ENCODE measurements at places on chromosomes 4 and X.

GRCh38 chr4:7842384-7843279 is 97.0 kb downstream of the AFAP1 start:
- DNase-seq: peak; percentile 89

DNA sequence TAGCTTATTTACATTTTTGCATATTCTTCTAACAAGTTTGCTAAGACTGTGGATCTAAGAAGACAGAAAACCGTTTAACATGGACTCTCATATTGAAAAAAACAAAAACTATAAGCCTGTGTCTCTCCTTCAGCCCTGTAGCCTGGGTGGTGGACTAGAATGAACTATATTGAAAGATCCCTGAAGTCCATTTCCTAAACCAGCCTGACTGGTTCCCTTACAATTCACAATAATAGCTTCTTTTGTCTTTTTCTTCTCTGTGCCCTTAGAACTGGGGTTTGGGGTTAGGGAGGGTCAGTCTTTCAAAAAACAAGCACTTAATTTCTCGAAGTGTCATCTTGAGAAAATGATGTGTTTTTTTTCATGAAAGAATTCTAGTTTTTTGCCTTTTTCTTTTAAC is 59.0 kb downstream of the GSTCD start:
- no peak for DNase-seq

DNA sequence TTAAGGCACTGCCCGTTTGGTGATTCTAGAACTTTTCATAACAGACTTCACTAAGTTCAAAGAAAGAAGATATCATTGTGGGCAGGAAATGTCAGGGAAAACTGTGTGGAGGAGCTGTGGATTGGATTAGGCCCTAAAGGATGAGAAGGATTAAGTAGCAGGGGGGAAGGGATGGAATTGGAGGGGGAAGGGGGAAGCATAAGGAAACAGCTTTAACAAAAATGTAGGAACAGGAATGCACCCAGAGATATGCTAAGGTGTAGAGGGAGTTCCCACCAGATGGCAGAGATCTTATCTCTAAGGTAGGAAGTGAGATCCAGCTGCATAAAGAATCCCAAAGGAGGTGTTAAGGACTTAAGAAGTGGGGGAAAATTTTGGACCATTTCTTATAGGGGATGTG is 114.5 kb downstream of the LARP7 start:
- DNase-seq: no peak

GRCh38 chr4:167541286-167541685 is 307.0 kb upstream of the SPOCK3 start:
- no peak for DNase-seq

GRCh38 chrX:150202641-150203247 is 160.4 kb upstream of the MAMLD1 start:
- DNase-seq: no peak

DNA sequence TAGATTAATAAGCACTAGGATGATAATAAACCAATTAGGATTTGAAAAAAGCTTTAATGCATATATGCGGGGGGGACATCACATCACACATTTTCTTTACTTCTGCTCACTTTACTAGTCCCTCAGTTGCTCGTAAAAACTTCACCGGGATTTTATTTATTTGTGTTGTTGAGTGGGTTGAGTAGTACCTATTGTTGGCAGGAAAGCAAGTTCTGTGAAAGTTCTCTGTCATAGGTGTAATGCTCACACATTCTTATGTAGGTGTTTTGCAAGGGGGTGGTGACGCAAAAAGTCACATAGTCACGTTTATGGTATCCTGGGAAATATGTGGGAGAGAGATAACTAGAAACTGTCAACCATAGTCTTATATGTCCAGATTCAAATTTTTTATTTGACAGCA is 65.3 kb downstream of the PDLIM5 start:
- no peak for DNase-seq

- DNase-seq: no peak
These were observed 239.0 kb upstream of the MAB21L2 start for GRCh38 chr4:150342945-150343344.

- DNase-seq: no peak
These were observed 31.5 kb upstream of the STOX2 start for GRCh38 chr4:183873409-183874185.

DNA sequence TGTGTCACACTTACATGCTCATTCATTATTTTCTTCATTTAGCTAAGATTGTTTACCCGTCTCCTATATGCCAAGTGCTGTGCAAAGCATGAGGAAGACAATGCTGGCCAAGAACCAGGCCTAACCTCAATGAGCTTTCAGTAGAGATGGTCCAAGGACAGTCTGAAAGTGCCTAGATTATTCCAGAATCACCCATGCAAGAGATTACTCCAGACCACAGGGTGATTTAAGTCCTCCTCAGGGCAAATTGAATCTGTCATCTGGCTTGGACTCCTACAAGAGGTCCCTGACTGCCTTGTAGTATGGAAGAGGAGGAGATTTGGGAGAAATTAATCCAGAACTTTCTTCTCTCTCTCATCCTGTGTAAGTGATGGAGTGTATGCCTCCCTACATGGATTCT is 99.4 kb upstream of the NDP start:
- DNase-seq: no peak

GRCh38 chr4:41437111-41437536 is 100.8 kb upstream of the LIMCH1 start:
- no peak for DNase-seq

Measured in tongue (tissue), 3 donors.